ENCODE measurements at places on chromosomes 5 and 9. TPM values are rescaled to one million over a fixed set of nuclear protein-coding genes. Genes with fewer than 3 reads are reported as not detected.
A peak's percentile ranks its signal among the peaks of the same experiment; 100 is the strongest.

- DNase-seq = no peak
Observed at GRCh38 chr5:170554521-170555267, 50.9 kb downstream of the KCNIP1 start.

ROR2 gene
- 2.0 TPM for total RNA-seq

DNA sequence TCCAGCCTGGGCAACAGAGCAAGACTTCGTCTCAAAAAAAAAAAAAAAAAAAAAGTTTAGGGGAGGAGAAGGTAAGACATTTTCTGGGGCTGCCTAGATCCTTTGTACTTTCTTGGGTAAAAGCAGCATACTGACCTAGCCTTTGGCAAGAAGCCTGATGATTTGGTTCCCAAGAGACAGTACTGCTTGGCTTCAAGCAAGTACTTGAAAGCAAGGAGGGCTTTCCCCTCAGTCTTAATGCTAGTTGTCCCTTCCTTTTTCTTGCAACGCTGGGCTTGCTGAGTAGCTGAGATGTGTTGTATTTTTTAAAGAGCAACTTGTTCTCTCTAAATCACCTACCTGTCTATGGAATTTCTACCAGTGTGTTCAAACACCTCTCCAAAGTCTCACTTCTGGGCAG, 76.2 kb downstream of the INSYN2B start:
- no peak for DNase-seq

DNA sequence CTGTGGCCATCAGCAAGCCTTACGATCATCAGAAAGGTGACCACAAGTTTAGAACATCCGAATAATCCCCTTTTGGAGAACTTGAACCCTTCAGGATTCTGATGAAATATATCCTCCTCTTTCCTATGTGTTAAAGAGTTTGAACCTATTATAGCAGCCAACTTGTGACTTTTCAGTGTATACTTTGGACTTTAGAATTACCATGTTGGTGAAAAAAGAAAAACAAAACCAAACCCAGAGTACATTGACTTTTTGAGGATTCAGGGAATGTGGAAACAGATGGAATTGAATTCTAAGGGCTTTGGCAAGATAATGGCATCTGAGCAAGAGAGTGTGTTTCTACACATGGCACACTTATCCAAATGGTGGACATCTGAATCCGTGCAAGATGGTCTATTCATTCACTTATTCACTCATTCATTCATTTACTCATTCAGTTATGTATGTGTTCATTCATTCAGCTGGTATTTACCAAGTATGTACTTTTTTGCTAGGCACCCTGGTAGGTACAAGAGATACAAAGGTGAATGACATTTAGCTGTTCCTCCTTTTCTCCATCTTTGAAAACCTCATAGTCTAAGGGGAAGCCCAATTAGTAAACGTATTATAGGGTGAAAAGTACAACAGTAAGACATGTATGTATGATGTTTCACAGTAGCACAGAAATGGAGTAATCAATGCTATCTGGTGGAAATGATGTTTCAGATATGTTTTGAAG, 91.8 kb downstream of the PRDM6 start:
- no peak for DNase-seq

GRCh38 chr5:109848130-109848529, 158.4 kb downstream of the MAN2A1 start:
- no peak for DNase-seq

GRCh38 chr9:37776328-37776727, 8.5 kb downstream of the EXOSC3 start:
- peak; percentile 30 for DNase-seq

KIF4B gene
- 0.03 TPM for total RNA-seq

GRCh38 chr5:59473611-59474010, 419.9 kb downstream of the PDE4D start:
- no peak for DNase-seq

- DNase-seq = no peak
Observed at GRCh38 chr9:136018257-136019031, 57.3 kb upstream of the UBAC1 start.

GRCh38 chr5:33938507-33938796, 2.3 kb downstream of the RXFP3 start:
- DNase-seq = no peak

PSMD5 gene
- 46.2 TPM for total RNA-seq

- no peak for DNase-seq
Observed at GRCh38 chr9:82732928-82733327, 330.0 kb downstream of the RASEF start.

TMEM252 gene
- total RNA-seq = not detected

DNA sequence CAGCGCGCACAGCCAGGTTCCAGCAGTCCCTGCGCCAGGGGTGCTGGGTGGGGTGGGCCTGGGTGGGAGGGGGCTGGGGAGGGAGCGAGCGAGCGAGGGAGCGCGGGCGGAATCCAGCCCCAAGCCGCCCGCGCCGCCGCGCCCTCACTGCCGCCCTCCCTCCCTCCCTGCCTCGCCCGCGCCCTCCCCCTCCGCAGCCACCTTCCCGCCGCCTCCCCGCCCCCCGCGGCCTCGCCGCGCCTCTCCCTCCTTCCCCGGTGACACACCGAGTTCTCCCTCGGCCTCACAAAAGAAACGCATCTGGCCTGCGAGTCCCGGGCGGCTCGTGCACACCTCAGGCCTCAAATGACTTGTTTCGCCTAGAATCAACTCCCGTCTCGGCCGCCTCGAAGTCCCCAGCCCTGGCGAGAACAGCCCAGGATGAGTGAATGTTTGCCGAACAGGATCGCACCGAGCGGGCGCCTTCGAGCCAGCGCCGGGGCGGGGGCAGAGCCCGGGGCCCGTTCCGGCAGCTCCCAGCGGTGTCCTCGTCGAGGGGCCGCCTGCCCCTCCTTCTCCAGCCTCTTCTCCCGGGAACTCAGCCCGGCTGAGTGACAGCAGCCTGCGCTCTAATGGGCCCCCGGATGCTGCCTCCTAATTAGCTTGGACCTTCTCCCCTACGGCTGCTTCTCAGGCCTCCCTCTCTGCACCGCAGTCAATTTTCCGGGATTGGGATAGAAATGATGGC, 371 bp upstream of the PITX1 start:
- no peak for DNase-seq

INIP gene
- total RNA-seq = 14.0 TPM

GRCh38 chr5:149496917-149497316, 54.3 kb downstream of the CSNK1A1 start:
- DNase-seq = no peak

NR2F1-AS1 gene
- not detected for total RNA-seq

GRCh38 chr5:82802954-82803353, 274.2 kb downstream of the TMEM167A start:
- no peak for DNase-seq

GRCh38 chr5:2030131-2030530, 147.4 kb upstream of the IRX4 start:
- no peak for DNase-seq

PCDHA9 gene
- not detected for total RNA-seq

DNA sequence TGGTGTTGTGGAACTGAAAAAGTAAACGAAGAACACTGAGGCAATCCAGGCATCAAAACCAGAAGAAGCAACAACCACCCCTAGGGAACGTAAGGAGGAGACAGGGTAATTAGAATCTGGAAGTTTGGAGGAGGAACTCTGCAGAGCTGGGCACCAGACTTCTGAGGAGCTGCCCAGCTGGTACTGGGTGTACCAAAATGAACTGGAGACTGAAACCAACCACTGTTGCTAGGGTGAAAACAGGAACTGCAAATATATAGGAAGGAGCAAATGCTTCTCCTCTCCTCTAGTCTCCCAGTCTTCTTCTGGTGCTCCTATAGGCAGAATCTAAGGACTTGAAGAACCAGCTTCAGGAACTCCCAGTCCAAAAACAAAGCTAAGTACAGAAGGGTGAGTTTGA, 189.8 kb downstream of the ELAVL2 start:
- no peak for DNase-seq

DNA sequence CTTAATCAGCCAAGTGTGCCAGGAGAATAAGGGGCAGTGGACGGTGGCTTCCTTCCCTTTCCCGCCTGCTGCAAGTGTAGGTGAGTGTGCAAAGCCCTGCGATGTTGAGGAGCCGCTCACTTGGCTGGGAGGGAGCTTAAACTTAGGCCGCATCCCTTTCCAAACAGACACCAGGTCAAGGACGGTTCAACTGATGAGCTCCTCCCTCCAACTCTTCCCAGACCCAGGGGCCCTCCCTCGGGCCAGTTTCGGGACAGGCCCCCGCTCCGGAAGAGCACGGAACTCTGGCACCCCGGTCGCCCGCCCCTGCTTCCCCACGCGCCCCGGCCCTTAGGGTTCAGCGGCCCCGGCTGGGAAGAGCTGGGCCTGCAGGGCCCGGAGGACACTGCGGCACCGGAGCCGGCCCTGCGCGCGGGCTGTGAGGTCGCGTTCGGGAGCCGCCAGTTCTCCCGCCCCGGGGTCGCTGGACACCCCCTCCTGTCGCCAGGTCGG, 481 bp downstream of the MRPL36 start:
- DNase-seq = no peak

PDE6A gene
- not detected for total RNA-seq

- no peak for DNase-seq
Observed at GRCh38 chr5:35009019-35009418, 38.7 kb downstream of the AGXT2 start.

STPG3 gene
- total RNA-seq = not detected

OLFML2A gene
- 3.1 TPM for total RNA-seq

DAB2IP gene
- total RNA-seq = 26.6 TPM

GRCh38 chr9:107472581-107473340, 16.8 kb downstream of the KLF4 start:
- DNase-seq = no peak

DNA sequence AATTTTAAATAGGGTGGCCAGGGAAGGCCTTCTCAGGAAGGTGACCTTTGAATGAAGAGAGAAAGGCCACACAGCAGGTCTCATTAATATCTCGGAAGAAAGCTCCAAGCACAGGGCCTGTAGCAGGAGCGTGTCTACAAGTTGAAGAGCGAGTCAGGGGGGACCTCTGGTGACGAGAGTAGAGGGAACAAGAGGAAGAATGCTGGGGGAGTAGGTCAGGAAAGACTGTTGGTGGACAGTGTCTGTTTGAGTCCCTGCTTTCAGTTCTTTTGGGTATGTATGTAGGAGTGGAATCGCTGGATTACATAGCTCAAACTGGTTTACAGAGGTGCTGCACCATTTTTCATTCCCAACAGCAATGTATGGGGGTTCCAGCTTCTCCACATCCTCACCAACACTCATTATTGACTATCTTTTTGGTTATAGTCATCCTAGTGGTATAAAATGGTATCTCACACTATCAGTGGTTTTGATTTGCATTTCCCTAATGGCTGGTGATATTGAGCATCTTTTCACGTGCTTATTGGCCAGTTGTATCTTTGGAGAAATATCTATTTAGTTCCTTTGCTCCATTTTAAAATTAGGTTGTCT, 55.8 kb downstream of the NUP214 start:
- no peak for DNase-seq

SLC4A9 gene
- 0.04 TPM for total RNA-seq

- no peak for DNase-seq
Observed at GRCh38 chr9:101711330-101711941, 27.0 kb downstream of the GRIN3A start.

- DNase-seq = no peak
Observed at GRCh38 chr9:37390759-37391158, 31.7 kb upstream of the GRHPR start.

DCTN3 gene
- 72.4 TPM for total RNA-seq

- no peak for DNase-seq
Observed at GRCh38 chr5:137466889-137467288, 32.2 kb downstream of the SPOCK1 start.

- DNase-seq = no peak
Observed at GRCh38 chr5:29720954-29721353, 1472.5 kb upstream of the CDH6 start.

SLC46A2 gene
- total RNA-seq = not detected

PSAT1 gene
- total RNA-seq = 200 TPM

HRH2 gene
- not detected for total RNA-seq

DNA sequence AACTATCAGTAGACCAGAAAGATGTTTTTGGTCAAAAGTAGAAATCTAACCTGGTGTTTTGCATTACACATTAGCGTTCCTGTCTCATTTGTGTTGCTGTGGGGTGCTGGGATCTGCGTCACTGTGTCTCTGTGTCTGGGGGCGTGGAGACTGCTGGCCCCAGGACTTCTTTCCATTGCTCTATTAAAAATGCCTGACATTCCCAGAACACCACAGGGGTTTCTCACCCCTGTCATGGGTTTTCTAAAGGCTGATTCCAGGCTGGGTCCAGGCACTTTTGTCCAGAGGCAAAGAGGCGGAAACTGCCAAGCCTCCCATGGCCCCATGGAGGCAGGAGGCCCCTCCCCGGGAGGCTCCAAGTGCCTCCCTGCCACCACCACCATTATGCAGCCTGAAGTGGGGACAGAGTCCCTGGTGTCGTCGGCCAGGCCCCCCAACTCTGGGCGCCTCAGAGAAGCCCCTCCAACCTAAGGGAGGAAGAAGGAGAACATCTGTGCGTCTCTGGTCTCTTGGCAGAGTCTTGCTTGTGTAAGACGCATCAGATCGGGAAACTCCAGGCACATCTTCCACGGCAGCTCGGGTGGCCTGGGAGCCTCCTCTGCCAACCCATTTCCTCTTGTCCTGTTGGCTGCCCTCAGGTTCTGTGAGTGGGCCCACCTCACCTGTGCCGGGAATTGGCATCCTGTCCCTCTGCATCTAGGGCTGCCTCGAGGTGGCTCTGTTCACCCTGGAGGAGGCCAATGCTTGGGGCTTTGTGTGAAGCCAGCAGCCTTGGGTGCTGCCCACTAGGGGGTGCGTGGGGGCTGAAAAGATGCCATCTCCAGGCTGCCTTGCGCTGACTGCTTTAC, 13.8 kb upstream of the PLEKHG4B start:
- DNase-seq = no peak

DNA sequence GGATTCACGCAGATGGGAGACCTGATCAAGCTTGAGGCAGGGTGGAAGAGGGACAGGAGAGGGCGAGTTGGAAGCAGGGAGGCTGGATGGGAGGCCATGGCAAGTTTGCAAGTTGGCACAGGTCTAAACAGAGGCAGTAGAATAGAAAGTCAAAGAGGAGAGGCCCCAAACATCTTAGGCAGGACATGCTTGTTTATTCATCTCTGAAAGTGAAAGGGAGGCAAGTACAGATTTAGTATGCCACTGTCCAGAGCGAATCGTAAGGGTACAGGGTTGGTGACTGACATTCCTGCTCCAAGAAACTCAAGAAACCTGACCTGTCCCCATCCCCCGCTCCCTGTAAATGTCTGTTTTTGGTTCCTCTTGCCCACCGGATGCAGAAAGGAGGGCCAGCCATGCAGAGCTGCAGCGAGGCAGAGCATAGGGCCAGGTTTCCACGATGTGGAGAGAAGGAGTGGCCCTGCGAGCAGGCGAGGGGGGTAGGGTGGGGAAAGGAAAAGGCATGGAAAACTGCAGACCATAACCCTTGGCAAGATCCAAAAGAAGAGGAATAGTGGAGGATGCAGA, 96.2 kb upstream of the BOD1 start:
- no peak for DNase-seq

- no peak for DNase-seq
Observed at GRCh38 chr9:128669786-128670185, 13.1 kb upstream of the DYNC2I2 start.
